Activated naive CD4-positive, alpha-beta T cell (primary cell): ENCODE measurements at places on chromosomes 16 and 17.

- no peak for DNase-seq
Measured at GRCh38 chr17:1322480-1322879, 43.0 kb downstream of the TRARG1 start.

- DNase-seq = no peak
Measured at GRCh38 chr17:55825213-55825612, 74.4 kb downstream of the PCTP start.

DNA sequence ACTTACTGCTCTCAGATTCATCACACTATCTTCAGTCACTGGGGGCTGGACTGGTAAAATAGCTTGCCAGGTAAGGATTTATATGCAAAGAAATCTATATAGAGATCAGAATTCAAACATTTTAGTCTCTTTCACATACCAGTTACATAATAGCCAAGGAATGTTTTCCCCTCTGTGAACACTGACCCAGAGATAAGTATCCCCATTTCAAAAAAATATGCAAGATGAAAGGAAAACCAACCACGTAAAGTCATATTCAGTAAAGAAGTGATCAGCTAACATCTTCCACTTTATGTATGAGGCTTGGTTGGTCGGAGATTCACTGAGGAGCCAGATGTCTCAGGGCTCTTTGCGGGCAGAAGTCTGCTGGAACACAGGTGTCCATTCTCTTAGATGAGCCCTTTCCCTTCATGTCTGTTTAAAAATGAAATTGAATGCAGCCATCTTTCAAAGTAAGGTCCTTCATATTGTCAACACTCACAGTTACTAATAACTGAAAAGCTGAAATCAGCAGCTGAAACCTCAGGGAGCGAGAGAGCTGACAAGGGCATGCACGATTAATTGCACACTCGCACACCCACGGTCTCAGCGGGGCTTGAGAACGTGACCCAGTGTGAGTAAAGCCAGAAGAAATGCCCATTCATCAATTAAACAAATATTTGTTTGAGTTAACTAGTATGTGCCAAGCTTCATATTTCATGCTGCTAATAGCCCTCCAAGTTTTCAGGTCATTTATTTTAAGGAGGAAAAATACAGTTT, 161.2 kb downstream of the MRTFB start:
- DNase-seq = no peak

- DNase-seq = no peak
Measured at GRCh38 chr17:49875685-49876084, 27.8 kb upstream of the TAC4 start.

DNA sequence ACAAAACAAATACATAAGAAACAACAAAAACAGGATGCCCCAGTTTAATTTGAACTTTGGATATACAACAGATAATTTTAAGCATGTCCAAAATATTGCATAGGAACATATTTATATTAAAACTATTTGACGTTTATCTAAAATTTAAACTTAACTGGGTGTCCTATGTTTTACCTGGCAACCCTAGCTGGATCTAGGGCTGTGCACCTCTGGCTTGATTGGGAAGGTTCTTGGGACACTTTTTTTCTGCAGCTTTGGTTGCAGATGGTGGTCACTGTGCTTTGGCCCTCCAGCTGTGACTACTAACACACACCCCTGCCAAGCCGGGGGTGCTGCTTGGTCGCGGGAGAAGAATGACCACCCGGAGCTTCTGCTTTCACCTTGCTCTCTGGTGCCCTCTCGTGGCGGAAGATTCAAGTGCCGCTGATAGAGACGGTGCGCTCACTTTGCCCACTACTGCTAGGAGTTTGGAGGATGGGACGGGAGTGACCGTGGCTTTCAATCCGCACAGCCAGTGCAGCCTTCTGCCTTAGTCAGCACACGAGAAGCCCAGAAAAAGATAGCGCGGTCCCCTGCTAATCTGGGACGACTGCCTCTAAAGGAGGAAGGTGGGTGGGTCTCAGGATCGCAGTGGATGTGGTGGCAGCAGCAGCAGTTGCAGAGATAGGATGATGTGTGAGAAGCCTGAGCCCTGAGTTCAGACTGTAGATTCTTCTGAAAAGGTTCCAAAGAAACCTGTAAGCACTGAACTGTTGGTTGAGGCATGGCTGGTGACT, 6.7 kb downstream of the SPACA3 start:
- DNase-seq = peak; percentile 63

DNA sequence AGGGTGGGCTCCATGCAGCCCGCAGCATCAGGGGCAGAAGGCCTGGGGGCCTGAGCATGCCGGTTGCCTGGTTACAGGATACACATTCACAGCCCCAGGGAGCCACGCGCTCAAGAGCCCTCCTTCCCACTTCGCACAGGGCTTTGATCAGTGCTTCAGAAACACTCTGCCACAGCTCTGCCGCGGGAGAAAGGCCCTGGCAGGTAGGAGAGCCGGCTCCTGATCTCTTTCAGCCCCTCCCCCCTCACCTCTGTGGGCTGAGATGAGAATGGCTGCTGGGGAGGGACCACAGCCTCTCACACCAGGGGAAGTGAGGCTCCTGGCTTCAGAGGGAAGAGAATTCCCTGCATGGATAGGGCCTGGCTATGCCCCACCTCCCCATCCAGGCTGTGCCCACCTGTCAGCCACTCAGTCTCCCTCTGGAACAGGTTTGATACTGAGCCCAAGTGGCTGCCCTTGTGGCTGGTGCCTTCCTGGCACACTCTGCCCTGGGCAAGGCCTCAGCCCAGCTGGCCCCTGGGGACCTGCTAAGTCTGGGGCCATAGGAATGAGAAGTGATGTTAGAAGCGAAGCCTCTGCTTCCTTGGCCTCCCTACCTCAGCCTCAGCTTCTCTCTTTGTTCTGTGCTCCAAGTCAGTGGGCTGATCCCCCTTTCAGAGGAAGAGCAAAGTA, 8.6 kb downstream of the DOK4 start:
- DNase-seq = no peak

- no peak for DNase-seq
Measured at GRCh38 chr17:39057701-39058206, 90.6 kb upstream of the FBXO47 start.

DNA sequence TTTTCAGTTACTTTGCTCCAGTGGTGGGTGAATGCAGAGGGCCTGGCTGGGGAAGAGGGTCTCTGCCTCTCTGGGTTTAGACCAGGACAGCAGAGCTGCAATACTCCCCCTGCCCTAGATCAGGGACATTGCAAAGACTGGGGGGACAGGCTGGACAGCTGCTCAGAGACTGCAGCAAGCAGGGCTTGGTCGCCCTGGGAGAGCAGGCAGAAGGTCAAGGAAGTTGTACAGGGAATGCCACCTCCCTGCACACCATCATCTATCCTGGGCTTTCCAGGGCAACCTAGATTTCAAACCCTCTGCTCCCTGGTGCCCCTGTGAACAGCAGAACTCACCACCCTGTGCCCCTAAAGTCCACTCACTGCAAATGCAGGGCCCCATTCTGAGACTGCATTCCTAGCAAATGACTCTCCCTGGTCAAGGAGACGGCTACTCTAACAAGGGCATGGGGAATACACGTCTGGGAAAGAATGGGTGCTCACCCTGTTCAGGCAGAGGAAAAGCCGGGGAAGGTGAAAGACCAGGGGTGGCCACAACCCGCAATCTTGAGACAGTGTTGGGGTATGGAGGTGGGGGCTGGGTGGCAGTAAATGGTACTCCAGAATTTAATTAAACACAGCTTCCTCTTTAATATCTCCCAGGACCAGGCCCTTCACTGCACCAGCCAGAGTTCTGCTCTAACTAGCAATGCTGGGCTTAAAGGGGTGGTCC, 1.0 kb downstream of the KIFC3 start:
- DNase-seq = no peak

DNA sequence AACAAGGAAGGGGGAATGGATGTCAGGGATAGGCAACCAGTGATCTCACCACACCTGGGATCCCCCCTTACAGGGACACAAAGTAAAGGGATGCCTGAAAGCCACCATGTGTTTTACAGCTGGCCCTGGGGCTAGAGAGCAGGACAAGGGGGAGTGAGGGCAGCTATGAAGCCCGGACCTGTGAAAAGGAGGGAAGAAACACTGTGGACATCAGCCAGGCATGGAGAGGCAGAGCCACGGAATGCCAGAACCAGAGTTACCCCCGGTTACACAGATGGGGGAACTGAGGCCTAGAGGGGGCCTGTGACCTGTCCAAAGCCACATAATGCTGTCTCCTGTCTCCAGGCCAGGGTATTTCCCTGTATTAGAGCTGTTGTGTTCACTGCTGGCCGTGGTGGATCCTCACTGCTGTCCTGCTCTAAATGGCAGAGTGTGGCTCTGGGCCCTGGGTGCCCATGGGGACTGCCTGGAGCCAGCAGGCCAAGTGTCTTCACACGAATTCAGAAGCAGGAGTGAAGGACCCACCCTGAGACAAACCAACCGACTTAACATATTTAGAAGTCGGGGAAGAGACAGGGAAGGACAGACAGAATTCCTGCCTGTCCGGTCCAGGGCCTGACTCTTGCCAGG, 29.7 kb upstream of the ITGA3 start:
- DNase-seq = no peak

DNA sequence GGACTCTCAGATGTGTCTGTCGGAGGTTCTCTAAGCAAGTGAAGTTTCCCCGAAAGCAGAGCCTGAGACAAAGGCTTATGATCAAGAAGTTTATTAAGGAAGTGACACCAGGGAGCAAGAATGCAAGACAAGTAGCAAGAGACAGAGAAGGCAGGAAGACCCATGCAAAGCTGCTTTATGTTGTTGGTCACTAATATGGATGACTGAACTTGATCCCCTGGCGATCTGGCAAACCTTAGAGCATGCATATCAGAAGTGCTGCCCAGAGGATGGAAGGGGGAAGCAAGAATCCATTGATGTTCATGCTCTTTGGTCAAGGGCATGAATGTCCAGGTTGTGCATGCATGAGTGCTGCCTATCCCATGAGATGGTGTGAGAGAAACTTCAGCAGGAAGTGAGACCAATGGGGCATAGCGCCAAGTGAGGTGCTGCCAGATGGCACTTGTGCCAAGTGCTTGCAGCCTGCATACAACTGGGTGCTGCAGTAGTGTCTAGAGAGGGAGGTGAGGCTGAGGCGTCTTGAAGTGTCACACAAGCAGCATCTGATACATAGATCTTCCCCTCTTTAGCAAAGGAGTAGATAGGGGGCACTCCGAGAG, 176.5 kb downstream of the SALL1 start:
- DNase-seq = no peak

DNA sequence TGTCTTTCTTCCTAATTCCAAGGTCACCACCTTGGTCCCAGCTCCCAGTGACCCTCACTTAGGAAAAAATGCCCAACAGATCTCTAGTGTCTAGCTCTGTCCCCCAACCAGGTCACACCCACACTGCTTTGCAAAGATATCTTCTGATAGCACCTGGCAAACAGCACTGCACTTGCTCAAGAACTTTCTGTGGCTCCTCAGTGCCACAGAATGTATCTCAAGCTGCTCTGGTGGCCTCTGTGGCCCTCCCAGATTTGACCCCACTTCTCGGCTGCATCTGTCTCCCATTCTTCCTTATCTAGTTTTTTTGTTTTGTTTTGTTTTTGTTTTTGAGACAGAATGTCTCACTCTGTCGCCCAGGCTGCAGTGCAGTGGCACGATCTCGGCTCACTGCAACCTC, 5.0 kb downstream of the ZNF688 start:
- DNase-seq = no peak

GRCh38 chr17:48134912-48135480, 27.4 kb downstream of the SNX11 start:
- DNase-seq = no peak

- DNase-seq = no peak
Measured at GRCh38 chr16:29920288-29921033, 5.6 kb downstream of the KCTD13 start.

GRCh38 chr16:49919327-49919726, 63.4 kb upstream of the ZNF423 start:
- no peak for DNase-seq

GRCh38 chr16:84040823-84041820, 1.5 kb downstream of the SLC38A8 start:
- no peak for DNase-seq

DNA sequence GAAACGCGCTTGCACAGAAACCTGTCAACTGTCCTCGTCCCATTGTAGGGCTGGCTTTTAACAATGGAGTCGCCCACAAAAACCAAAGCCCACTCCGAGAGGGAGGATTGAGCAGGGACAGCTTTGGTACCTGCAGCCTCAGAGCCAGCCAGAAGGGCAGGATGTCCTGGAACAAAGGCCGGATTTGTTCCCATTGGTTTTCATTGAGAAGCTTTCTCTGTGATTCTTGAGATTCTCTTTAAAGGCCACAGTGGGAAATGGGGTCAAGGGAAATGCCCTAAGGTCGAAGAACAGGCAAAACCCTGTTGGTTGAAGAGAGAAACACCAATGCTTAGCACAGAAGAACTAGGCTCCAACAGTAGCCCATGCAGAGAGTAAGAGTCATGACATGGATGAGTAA, 65.4 kb downstream of the C16orf78 start:
- no peak for DNase-seq

GRCh38 chr16:30947541-30947858, 1.4 kb upstream of the ORAI3 start:
- DNase-seq = no peak

- no peak for DNase-seq
Measured at GRCh38 chr17:61574542-61575351, 16.3 kb downstream of the NACA2 start.

- no peak for DNase-seq
Measured at GRCh38 chr17:62765351-62765750, 42.8 kb downstream of the MARCHF10 start.

DNA sequence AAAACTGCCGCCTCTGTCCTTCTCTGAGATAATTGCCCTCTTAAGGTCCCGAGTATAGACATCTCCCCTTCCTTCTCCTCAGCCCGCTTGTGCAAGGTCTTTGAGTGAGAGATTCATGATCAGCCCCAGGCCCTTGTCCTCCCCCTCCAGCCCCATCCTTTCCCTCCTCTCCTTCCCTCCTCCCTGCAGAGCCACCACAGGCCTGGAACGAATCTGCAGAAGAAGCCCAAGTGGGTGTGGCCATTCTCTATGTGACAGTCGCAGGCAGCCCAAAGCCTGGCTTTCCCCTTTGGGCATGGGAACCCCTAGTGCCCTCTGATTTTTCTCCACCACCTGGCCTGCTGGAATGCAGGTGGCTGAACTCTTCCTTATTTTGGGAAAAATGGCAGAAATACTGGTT, 7.2 kb upstream of the NDRG4 start:
- no peak for DNase-seq

DNA sequence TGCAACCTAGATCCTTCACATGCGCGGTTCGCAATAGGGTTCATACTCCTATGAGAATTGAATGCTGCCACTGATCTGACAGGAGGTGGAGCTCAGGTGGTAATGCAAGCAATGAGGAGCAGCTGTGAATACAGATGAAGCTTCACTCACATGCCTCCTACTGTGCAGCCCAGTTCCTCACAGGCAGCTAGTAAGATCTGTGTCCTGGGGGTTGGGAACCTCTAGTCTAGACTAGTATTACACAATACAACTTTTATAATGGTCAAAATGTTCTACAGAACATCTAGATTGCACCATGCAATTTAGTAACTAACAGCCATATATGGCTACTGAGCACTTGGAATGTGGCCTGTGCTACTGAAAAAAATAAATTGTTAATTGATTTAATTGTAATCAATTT, 26.7 kb downstream of the ABCA5 start:
- DNase-seq = no peak

DNA sequence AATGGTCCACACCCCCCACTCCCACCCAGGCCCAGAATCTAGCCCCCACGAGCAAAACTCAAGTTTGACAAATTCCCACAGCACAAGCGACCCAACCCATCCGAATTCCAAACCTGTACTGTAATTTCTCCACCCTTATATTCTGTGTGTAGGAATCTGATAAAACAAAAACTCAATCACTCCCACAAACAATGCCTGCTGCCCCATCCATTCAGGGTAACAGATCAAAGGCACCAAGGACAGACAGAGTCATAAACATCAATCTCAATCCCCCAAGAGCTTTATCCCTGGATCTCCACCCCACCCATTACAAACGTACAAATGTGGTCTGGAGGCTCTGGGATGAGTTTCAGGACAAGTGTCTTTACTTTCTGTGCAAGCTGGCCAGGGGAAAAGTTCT, 157.8 kb downstream of the AXIN2 start:
- no peak for DNase-seq
